Astrocyte of the spinal cord (primary cell): ENCODE measurements at places on chromosomes 12 and 14.

DNA sequence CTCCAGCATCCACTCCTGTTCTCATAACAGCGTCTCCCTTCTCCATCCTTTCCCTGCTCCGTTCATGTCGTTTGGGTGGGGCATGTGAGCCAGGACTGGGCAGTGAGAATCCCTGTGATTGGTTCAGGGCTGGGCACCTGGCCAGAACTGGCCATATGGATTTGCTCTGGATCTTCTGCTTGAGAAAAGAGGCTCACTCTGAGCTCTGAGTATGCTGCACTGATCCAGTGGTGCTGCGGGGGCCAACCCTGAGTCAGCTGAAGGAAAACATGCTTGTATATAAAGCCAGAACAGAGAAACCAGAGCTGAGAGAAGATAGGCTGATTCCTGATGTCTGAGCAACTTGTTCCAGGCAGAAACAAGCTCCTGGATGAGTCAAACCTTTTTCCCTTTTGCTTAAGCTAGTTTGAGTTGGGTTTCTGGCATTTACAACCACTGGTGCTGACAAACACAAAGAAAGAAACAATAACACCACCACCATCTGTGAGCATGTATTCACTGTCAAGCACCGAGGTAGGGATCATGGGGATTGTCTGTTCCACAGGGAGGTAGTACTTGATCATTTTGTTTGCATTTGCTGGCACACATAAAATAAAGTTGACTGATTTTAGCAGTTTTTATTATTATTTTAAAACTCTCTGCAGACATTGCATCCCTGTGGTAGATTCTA is 14.0 kb upstream of the HPD start:
- peak; percentile 90 for DNase-seq

GRCh38 chr14:73338551-73338950 is 101.2 kb downstream of the PAPLN start:
- DNase-seq = no peak

DNA sequence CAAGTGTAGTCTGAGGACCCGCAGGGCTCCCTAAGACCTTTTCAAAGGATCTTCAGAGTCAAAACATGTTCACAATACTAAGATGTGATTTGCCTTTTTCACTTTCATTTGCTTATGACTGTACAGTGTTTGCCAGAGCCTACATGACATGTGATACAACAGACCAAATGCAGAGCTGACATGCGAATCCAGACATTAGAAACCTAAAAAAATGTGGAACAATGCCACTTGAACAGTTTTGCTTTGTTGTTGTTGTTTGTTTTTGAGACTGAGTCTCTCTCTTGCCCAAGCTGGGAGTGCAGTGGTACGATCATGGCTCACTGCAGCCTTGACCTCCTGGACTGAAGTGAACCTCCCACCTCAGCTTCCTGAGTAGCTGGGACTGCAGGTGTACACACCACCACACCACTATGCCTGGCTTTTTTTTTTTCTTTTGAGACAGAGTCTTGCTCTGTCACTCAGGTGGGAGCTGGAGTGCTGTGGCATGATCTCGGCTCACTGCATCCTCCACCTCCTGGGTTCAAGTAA is 5.3 kb upstream of the RAB35 start:
- DNase-seq = no peak

DNA sequence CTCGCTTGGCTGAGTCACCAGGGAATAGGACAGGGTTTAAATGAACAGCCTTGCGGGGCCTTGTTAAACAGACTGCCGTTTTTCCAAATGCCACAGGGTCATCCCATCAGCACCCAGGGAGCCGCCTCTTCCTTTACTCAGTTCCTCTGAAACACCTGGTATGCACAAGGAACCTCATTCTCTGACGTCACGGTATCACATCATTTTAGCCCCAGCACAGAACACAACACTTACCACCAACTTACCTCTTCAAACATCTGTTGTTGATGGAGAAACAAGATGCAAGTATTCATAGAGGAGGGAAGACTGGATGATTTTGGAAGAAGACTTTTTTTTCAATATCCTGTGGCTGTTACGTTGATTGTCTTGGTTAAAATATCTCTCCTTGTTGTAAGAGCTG is 535.3 kb upstream of the TMEM132C start:
- DNase-seq = no peak

GRCh38 chr14:92924247-92924646 is 1.3 kb downstream of the CHGA start:
- no peak for DNase-seq

GRCh38 chr12:101051901-101052550 is 158.0 kb downstream of the SLC5A8 start:
- DNase-seq = peak; percentile 72

GRCh38 chr12:48717252-48717695 is 767 bp upstream of the CCNT1 start:
- DNase-seq = peak; percentile 16

GRCh38 chr14:23033801-23034497 is 751 bp downstream of the PSMB5 start:
- DNase-seq = no peak

- no peak for DNase-seq
Observed at GRCh38 chr14:37512173-37512572, 82.9 kb downstream of the FOXA1 start.

DNA sequence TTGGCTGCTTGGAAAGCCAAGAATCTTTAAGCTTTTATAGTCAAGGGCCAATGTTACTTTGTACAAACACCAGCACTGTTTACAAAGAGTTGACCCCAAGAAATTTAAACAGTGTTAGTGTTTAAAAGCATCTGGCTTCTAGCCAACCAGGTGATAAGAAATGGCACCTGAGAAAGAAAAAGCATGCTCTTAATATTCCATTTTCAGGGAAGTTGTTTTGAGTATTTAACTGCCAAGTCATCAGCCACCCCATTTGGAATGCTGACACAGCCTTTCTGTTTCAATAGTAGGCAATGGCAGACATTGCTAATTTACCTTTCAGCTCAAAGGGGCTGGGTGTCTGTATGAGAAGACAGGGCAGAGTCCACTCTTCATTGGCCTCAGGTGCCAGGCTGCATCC is 3.7 kb upstream of the SLC35F4 start:
- DNase-seq = no peak

DNA sequence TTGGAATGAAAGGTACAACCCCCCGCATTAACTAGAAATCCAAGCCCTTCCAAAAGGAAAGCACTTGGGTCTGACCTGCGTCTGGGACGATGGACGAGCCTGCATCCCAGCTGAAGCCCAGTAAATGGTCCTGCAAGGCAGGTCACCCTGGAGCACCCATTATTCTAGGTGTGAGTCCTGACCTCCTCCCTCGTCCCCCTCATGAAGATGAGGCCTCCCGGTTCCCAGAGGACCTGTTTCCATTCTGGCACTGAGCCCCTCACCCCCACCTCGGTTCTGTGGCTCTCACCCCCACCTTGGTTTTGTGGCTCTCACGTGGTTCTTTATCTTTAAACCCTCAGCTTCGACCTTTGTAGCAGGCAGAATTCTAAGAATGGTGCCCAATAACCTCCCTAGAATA is 7.3 kb downstream of the IFI27 start:
- DNase-seq = no peak

DNA sequence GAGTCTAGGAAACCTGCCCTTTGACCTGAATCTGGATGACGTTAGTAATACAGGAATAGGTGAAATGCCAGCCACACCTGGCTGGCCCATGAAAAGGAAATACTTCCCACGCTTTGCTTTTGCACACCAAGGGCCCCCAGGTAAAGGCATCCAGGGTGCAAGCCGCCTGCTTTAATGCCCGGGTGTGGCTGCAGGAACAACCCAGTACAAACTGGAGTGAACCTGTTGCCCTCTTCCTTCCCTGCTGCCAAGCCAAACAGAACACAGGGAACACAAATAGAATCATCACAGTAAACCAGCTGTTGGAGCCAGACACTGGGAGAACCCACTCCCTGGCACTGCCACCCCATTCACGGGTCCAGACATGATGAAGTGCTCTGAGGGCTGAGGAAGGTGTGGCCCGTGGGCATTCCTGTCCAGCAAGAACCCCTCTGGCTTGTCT is 24.2 kb upstream of the FOS start:
- no peak for DNase-seq

GRCh38 chr12:126734710-126735109 is 1532.3 kb upstream of the TMEM132C start:
- no peak for DNase-seq

GRCh38 chr14:43872752-43873655 is 634.1 kb downstream of the FSCB start:
- no peak for DNase-seq

DNA sequence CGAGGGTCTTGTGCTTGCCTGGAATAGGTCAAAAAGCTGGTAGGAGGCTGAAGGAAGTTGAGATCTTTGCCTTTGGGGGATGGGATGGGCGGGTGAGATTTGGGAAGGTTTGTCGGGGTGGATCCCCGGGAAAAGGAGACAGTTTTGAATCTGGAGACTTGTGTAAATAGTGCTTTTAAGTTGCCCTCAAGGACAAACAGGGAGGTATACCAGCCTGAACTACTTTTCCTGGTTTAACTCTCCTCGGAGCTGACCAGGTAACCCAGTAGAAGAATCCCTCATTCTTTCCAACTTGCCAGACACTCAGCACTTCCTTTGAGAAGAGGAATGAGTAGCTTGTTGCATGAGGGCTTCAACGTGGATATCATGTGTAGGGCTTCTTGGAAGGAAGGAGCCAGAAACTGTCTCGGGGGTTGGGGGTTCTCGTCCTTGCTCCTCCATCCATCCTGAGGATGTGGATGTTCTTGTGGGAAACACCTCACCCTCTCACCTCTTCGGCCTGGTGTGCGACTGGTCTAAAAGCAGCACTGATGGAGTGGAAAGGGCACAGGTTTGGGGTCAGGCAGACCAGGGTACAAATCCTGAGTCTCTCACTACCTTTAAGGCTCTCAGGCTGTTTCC is 1.9 kb downstream of the TEAD4 start:
- DNase-seq = peak; percentile 26

DNA sequence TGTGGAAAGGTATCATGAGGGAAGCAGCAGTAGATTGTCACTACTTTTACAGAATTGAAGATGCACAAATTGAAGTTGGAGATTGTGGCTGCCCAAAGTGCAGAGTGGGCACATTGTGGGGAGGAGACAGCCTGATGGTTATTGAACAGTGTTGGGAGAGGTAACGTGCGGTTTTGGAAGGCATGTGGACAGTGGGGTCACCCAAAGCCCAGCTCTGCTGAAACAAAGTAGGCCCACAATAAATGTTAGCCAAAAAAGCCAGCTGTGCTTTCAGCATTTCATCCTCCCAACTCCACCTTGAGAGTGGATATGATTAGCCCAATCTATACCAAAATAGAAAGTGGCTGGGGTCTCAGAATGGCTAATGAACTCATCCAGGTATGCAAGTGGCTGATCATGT is 96.7 kb downstream of the TMX1 start:
- no peak for DNase-seq
